ENCODE measurements at places on chromosomes 4 and X. TPM values are rescaled to one million over a fixed set of nuclear protein-coding genes. Genes with fewer than 3 reads are reported as not detected.

GRCh38 chr4:26071688-26072087, 157.7 kb downstream of the SMIM20 start:
- DNase-seq, result no peak

DNA sequence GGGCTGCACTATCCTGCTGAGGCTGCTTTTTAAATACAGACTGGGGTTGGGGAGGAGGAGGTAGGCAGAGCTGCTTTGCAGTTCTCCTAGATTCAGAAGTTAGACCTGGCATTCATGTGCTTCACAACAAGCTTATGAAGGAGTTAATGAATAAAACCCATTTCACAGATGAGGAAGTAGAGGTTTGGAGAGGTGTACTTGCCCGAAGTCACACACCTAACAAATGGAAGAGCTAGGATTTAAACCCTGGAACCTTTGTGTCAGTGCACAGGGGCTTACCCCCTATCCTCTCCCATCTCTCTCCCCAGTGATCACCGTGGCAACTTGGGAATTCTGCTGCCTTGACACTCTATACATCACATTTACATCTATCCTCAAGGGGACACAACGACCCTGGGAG, 3.6 kb upstream of the MTM1 start:
- DNase-seq, result no peak

GRCh38 chrX:134624046-134624430, 34.2 kb downstream of the PLAC1 start:
- DNase-seq, result no peak

GRCh38 chr4:89070041-89070440, 13.1 kb upstream of the FAM13A start:
- DNase-seq, result no peak

GRCh38 chrX:55099162-55099561, 10.3 kb downstream of the PAGE2 start:
- no peak for DNase-seq

- no peak for DNase-seq
Measured at GRCh38 chrX:99820197-99820596, 589.9 kb downstream of the PCDH19 start.

- no peak for DNase-seq
Measured at GRCh38 chr4:106034751-106035150, 139.5 kb downstream of the NPNT start.

- no peak for DNase-seq
Measured at GRCh38 chr4:31530555-31530954, 810.4 kb downstream of the PCDH7 start.

DNA sequence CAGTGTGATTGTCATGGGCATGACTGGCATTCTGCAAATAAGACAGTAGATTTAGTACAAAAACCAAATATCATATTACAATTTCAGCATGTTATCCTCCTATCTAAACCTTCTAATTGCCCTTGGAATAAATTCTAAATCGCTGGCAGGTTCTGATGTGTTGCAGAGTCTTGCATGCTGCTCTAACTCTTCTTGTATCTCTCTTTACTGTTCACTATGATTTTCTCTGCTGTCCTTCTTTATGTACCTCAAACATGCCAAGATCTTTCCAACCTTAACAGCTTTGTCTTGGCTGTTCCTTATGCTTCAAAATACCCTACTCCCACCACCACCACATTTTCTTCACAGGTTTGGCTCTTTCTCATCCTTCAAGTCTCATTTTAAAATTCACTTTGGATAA, 43.0 kb upstream of the KCNIP4 start:
- DNase-seq, result no peak

The SPANXB1 gene
- not detected for total RNA-seq

The XAGE2 gene
- total RNA-seq, result not detected

The CASP3 gene
- total RNA-seq, result 59.9 TPM

The MYOZ2 gene
- total RNA-seq, result not detected

The DGKQ gene
- total RNA-seq, result 28.9 TPM

The TAF7L gene
- total RNA-seq, result not detected

All from dermis blood vessel endothelial cell (primary cell).